EH (cell line): ENCODE measurements at places on chromosomes 6 and 20.

DNA sequence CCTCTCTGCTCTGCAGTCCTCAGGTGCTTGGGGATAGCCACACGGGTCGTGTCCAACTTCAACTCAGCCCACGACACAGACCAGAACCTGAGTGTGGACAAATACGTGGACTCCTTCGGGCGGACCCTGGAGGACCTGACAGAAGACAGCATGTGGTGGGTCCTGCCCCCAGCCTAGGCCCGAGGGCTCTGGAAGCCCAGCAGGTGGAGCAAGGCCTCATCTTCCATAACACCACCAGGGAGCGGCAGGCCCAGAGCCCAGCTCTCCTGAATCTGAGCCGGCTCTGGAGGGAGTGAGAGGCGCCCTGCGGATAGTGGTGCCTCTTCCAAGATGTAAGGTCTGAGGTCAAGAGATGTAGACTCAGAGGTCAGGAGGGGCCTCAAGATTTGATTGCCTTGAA lies 19.6 kb downstream of the TGM6 start:
- no peak for DNase-seq

DNA sequence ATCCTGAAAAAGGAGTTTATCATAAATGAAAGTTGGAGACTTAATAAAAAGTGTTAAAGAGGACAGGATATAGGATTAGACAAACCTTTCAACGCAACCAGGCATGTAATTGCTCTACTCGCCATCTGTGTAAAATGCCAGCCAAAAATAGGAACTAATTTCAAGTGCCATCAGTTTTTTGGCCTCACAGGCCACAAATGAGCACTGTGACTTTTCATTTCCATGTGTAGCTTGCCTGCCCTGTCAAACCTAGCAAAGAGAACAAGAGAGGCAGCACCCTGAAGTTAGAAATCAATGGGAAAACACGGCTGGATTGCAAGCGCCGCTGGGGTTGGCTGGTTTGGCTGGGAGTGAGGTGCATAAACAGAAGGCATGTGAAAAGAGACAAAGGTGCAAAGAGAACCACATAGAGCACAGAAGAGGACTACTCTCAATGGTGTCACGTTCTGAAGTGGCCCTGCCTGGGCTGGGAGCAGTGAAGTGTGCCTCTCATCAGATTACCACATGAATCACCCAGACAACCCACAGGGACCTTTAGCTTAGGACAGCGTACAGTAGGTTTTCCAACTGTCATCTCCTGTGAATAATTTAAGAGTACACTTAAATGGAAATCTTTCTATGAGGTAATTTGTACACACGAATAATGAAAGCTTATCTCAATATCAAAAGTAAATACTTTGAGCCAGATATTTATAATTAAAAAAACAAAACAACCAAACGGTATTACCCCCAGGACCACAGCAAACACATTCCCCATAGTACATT lies 78.0 kb upstream of the NHSL1 start:
- no peak for DNase-seq

DNA sequence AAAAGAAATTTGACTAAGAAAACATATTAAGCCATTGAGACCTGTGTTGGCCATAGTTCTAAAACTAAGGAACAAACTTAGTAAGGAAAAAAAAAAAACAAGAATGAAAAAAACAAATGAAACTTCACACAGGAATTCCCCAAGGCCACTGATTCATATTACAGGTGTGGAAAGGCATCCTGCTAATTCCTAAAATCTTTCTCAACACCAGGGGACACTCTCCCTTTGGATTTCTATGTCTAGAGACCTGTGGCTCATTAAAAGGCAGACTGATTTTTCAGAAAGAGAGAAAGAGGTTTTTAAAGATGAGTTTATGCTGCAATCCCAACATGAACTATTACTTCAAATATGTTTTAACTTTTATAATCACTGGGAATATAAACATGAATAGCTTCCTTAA lies at the start of gene OR12D1:
OR12D1 (plus strand) TSS at position 341 of the 400 bp plus-strand sequence.
- DNase-seq, result no peak

DNA sequence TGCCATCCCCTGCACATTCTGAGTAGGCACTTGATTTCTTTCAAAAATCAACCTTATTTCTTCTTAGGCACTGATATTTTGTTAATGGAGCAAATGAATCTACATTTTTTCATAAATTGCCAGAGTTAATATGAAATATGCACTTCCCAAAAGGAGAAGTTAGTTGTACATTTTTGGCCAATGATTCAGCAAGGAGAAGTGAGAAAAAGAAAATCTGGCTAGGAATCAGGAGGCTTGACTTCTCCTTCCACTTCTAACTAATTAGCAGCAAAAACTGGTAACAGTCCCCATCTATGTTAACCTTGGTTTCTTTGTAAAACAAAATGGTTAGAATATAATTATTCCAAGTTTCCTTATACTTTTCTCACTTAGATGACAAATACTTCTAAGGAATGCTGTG lies 7.0 kb upstream of the DSE start:
- DNase-seq, result peak; percentile 73

GRCh38 chr6:55886185-55886836 lies 10.9 kb upstream of the BMP5 start:
- DNase-seq, result peak; percentile 20

GRCh38 chr20:63359937-63360849 lies 956 bp downstream of the CHRNA4 start:
- no peak for DNase-seq

- DNase-seq, result no peak
Measured at GRCh38 chr6:43713643-43714310, 26.2 kb upstream of the MRPS18A start.

DNA sequence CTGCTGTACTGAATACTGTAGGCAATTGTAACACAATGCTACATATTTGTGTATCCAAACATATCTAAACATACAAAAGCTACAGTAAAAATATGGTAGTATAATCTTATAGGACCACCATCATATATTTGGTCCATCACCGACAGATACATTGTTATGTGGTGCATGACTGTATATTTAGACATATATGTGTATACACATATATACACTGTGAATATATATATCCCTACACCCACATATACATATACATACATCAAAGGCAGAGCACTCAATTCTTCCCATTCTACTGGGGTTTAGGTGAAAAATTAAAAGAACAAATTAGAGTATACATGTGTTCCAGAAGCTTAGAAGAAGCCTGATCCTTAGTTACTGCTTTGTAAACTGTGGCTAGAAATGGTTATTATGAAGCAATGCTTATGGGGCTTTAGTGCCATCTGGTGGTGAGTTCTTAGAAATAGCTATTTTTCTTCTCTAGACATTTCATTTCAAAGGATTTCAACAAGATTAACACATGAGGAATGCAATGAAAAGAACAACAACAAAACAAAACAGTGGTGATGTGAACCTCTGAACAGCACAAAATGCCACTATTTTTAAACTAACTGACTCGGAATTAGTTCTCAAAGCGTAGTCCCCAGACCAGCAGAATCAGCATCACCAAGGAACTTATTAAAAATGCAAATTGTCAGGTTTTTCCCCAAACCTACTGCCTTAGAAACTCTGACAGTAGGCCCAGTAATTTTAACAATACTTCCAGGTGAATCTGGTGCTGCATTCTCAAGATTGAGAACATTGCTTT lies 38.0 kb downstream of the PKHD1 start:
- DNase-seq, result peak; percentile 43

DNA sequence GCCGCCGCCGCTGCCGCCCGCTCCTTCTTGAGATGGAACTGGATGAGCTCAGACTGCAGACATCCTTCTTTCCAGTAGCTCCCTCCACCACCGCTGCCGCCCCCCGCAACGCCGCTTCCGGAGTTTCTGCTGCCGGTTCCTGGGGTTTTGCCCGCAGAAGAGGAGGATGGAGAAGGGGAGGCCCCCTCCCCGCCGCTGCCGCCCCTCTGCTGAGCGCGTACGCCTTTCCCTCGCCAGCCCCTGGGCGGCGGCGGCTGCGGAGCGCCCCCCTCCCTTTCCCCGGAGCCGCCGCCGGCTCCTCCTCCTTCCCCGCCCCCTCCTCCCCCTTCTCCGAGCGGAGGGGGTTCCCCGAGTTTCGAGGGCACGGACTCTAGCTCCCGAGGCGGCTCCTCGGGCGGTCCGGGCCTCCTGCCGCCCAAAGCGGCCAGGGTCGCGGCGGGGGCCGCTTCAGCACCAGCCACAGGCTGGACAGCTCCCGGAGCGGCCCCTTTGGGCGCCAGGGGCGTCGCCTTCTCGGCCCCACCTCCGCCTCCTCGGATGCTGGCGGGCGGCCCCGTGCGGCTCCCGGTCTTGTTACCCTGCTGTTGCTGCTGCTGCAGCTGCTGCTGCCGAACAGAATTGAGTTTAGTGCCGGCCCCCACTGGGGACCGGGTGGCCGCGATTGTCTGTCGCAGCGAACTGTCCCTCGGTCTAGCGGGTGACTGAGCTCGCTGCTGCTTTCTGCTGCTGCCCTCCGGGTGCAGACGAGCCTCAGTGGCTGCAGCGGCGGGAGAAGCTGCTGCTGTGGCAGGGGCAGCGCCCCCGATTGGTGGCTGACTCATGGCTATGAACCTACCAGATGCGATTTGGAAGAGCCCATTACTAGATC lies 3.1 kb downstream of the MTCL3 start:
- peak; percentile 77 for DNase-seq

- DNase-seq, result peak; percentile 40
Measured at GRCh38 chr20:9498322-9498721, 16.1 kb upstream of the LAMP5 start.

DNA sequence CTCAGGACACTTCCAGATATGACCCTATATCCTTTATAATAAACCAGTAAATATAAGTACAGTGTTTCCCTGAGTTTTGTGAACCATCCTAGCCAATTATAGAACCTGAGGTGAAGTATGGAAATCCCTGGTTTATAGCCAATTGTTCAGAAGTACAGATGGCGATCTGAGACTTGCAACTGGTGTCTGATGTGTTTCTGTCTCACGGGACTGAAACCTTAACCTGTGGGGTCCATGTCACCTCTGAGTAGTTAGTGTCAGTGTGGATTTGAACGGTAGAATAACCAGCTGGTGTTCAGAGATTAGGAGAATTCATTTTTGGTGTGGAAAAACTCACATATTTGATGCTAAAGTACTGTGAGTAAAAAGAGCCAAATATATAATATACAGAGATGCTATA lies 606.6 kb downstream of the MAFB start:
- DNase-seq, result no peak

DNA sequence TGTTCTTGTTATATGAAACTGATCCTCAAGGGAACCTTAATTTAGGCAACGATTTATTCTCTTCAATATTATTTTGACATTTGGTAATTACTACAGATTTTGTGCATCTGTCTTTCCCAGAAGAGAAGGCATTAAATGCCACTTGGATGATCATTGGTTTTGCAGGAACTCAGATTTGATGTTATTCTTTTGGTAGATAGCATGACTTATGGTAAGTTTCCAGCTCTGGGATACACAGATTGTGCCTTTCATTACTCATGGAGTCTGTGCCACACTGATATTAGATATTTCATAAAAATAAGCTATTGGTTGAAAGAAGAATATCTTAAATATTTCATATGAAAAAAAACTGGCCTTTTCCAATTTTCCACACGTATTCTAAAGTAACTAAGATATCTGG lies 120.1 kb downstream of the AIG1 start:
- peak; percentile 37 for DNase-seq

- DNase-seq, result no peak
Measured at GRCh38 chr6:4208158-4208557, 72.8 kb upstream of the ECI2 start.

GRCh38 chr6:79167931-79168694 lies 66.4 kb downstream of the HMGN3 start:
- peak; percentile 5 for DNase-seq

- no peak for DNase-seq
Measured at GRCh38 chr6:149202952-149203351, 114.6 kb upstream of the TAB2 start.

DNA sequence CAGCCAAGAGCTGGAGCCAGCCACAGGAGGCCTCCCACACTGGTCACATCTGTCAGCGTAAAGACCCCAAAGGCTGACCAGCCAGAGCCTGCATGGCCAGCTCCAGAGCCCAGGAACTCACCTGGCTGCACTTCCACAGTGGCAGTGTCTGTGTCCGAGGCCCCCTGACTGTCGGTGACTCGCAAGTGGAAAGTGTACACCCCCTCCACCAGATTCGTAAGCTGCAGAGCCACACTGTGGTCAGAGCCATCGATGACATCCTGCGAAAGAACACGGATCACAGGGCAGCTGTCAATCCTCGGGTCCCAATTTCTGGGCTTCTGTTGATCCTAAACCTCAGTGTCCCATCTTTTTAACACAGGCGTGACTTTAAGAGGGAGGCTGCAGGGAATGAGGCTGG lies 69.3 kb downstream of the ALDH5A1 start:
- no peak for DNase-seq

DNA sequence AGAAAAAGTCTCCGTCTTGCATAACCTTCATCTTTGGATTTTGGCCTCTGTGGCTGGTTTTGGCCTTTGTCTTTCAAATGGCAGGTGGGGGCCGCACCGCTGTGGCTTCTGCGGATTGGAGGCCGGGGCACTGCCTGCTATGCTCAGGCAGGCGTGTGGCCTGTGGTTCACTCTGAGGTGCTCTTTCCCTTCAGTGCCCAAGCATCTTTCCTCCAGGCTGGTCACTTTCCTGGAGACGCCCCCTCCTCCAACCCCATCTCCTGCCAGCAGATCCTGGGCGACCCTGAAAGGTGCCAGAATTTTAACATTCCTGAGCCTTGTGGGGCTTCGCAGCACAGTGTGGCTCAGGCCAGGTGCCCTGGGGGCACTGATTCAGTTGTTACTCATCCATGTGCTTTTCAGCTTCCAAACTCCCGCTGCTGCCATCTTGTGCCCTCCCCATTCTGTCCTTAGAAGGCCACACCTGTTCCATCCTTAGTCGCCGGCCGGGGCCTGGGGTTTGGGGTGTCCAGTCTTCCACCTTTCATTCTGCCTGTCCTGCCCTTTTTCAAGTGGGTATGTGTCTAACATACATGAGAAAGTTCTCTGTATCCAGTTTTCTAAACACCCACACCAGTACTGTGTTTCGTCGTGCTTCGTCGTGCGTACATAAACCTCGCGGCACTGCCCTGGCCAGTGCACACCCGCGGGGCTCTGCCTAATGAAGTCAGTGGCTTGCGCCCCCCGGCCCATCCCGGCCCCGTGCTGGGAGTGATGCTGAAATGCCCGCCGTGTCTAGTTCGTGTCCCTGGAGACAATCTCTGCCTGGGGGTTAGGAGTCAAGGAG lies 12.1 kb downstream of the SS18L1 start:
- peak; percentile 66 for DNase-seq

DNA sequence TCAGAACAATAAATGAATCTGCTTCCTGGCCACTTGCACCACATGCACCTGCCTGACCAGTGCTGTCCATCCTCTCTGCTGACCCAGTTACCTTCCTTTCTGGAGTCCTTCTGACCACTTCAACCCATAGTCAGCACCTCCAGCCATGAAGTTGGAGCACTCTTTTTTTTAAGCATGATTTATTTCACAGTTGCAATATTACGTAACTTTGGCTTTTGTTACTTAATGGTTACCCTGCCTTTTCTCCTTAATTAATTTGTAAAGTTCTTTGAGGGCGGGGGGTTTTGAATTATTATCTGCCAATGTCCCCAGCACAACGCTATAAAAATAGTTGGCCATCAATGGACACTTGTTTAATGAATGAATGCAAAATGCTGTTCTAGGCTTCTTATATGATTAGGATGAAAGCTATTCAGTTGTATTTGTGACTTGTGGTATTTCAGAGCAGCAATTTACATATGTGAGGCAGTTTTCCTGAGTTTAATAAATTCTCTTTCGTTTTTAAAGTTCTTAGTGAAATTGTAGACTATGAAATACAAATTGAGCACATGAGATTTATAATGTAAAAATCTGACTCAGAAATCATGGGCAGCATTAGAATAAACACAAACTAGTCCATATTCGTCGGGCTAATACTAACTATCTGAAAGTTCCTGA lies 180.0 kb downstream of the HS3ST5 start:
- DNase-seq, result no peak

GRCh38 chr6:45951321-45952167 lies 64.1 kb downstream of the CLIC5 start:
- DNase-seq, result peak; percentile 37

- peak; percentile 92 for DNase-seq
Measured at GRCh38 chr20:50744143-50744792, 12.9 kb downstream of the PARD6B start.
